ENCODE measurements at places on chromosomes 13 and 19. TPM values are rescaled to one million over a fixed set of nuclear protein-coding genes. Genes with fewer than 3 reads are reported as not detected.

DNA sequence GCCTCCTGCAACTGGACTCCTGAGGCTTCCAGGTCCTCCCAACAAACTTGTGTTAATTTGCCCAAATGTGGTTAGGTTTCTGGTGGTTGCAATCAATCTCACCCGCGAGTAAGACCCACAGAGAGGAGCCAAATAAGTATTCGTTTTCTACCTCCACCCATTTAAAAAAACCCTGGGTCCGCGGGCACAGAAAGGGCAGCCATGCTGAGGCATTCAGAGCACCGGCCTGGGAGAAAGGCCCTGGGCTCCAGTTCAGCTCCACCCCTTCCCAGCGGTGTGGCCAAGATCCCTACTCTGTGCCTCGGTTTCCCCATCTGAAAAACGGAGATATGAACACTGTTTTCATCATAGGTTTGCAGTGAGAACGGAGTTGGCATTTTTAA, 56.9 kb downstream of the PEPD start:
- DNase-seq = no peak

DNA sequence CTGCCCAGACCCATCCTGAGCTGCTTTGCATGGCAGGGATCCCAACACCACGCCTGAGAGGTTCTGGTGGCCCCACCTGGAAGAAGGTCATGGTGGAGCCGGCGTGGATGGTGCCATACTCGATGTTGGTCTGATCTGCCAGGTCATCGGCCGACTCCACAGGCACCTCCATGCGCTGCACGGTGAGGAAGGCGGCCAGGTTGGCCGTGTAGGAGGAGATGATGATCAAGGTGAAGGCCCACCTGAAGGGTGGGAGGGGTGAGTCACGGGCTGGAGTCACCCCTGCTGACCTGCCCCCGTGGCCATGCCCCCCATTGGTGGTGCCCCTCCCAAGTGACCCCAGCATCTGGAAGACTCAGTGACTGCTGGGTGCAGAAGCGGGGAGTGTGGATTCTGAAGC, 12.5 kb upstream of the ATP1A3 start:
- no peak for DNase-seq

DNA sequence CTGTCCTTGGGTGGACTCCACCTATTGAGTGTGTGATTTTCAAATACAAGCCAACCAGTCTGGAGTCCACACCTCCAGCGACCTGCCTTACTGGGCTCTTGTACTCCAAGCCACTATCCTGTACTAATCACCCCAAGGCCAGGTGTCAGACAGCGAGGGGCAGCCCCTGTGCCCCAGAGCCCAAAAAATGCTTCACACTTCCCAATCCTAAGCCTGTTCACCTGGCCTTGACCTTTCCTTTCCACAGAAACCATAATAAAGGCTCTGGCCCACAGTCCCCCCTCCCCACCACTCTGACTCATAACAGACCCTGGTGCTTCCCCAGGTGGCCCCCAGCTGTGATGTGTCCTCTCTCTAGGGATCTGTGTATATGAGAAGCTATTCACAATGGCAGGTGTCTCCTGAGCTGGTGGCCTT, 3.9 kb downstream of the CD209 start:
- DNase-seq = no peak

DNA sequence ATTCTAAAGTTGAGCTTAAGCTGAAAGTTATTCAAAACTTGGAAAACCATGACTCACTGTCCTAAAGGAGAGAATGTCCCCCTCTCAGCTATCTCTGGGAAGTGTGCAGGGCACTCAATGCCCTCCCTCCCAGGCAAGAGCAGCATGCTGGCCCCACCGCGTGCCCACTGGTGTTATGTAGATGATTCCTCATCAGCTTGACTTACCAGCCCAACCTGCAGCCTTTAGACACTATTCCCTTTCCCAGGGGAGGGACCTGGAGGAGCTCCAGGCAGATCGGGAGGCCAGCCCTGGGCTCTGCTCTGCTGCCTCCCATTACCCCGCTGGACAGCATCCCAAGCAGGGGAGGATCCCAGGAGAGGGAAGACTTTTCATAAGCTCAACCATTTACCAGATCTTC, 124.6 kb downstream of the FGF14 start:
- DNase-seq = no peak

GRCh38 chr13:44181931-44182330, 191.7 kb upstream of the SERP2 start:
- no peak for DNase-seq

GRCh38 chr13:41533266-41534052, 76.1 kb downstream of the RGCC start:
- no peak for DNase-seq

GRCh38 chr19:55028757-55029156, 9.3 kb downstream of the GP6 start:
- no peak for DNase-seq

- DNase-seq = peak; percentile 73
These were observed 3.3 kb downstream of the LYL1 start for GRCh38 chr19:13099073-13099999.

- DNase-seq = peak; percentile 61
These were observed at the start of gene CCNA1 for GRCh38 chr13:36432106-36432544. Gene CCNA1, plus strand, starts transcription at chr13:36432495. Its CDS starts 562 bp downstream, at chr13:36433057.

- no peak for DNase-seq
These were observed 32.4 kb downstream of the ACTN4 start for GRCh38 chr19:38679839-38680238.

- DNase-seq = no peak
These were observed 18.4 kb downstream of the CYTH2 start for GRCh38 chr19:48487544-48487943.

GRCh38 chr19:42619271-42619670, 24.5 kb upstream of the CEACAM8 start:
- no peak for DNase-seq

GRCh38 chr13:60869225-60869624, 472.2 kb downstream of the TDRD3 start:
- DNase-seq = no peak

GRCh38 chr19:35164418-35164817, 9.9 kb downstream of the FXYD5 start:
- DNase-seq = no peak

DNA sequence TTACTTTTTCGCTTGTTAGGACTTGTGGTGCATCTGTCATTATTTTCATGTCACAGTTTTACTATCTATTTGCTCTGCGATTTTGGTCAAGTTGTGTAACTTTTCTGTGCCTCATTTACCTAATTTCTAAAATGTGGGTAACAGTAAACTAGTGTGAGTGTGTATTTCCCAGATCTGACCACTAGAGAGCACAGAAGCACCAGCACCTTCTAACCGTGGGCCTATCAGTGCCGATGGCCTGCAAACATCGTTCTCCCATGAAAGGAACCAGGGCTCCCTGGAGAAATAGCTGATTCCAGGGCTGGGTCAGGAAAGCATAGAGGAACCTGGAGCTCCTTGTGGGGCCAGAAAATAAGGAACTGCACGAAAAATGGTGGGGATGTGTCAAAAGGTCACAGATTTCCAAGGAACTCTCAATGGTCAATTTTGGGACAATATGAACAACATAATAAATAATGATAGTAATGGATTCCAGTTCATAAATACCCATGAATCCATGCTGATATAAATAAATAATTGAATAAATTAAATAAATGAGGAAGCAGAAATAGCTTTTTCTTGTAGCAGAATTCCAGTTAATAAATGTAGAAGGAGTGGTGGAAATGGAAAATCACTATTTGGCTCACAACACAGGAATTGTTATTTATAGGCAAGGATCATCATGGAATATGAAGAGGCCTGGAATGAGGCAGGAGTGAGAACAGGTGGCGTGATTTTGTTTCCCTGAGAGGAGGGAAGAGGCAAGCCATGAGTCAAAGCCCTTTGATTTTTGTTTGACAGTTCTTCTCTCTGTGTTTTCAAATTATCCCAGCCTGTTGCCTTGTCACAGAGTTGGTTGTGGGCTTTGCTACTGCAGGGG, 31.1 kb downstream of the CEACAM8 start:
- DNase-seq = peak; percentile 22

DNA sequence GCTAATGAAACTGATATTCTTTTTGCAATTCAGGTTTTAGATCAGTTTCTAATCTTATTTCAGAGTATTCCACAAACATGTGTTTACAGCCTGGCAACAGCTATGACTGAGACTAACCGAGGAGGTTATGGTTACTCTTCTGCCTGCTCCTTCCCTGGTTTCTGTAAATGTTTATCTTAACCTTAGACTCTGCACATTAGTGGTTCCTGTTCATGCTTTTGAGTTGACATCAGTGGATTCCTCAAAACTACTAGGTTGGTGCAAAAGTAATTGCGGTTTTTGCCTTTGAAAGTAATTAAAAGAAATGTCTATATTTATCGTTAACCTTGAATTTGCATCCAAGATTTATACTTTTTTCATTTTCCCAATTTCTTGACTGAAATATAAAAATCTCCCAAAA, 237.0 kb upstream of the TSHZ3 start:
- DNase-seq = no peak

DNA sequence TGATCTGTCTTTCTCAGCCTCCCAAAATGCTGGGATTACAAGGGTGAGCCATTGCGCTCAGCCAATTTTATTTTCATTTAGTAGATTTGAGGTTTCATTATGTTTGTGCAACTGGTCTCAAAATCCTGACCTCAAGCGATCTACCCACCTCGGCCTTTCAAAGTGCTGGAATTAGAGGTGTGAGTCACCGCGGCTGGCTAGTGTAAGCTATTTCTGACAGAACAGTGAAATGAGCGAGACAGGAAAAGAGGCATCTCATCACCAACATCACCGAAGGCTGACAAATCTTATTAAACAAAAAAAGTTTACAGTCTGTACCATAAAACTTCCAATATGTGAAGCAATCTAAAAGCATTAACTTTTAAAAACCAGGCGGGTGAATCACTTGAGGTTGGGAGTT, 12.2 kb upstream of the ZNF888 start:
- no peak for DNase-seq

- no peak for DNase-seq
These were observed 68.8 kb upstream of the ZNF599 start for GRCh38 chr19:34841780-34842179.

DNA sequence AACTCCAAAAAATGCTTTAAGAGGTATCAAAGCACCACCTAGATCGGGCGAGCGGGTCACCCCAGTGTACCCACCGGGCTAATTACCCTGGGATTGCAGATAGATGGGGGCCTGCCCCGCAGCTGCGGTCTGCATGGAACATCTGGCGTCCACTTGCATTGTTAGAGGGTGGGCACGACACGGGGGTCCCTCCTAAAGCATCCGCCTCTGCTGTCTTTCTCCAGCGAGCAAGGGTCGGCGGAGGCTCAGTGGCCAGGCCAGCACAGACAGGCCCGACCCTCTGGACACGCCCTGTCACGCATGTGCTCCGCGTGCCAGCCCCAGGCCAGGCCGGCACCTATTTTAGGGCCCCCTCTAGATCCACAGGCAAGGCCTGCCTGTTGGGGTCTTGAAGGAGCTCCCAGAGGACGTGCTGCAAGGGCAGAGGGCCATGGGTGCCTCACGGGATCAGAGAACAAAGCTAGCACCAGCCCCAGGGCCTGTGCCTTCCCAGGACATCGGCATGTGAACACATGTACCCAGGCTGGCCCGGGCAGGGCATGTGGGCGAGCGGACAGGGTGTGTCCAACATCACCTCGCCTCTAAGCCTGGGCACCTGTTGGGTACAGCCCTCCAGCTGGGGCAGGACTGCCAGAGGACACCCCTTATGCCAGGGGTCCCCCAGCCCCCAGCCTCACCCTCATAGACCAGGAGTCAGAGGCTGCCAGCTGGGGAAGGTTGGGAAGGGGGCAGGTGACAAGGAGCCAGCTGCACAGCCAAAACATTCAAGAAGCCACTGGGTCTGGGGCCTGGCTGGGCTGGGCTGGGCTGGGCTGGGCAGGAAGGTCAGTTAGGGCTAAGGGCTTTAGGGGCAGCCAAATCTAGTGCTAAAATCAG, 35.6 kb upstream of the NANOS3 start:
- no peak for DNase-seq

DNA sequence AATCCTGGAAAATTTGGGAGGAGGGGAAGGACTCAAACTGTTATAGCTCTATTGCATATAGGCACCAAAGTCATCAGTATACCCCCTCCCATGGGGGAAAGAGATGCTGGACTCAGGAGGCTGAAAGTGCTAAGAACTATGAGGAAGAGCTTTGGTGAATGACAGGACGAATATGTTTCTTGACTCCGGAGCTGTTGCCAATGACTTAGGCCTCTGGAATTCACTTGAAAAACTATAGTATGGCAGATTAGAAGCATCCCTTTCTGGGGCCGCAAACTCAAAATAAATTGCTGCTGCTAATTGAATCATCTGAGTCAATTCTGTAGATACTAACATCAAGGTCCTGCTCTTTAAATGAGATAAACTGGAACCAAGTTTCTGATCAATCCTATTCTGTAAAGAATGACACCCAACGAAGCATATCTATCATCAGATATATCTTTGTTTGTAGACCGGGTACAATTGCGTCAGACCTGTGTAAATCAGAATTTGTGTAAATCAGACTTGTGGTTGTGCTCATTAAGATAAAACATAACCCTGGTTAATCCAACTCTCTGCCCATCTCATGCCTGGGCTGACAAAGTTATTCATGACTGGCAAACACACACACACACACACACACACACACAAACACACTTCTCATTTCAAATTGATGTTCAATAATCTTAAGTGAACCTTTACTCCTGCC, 1793.8 kb upstream of the PCDH20 start:
- no peak for DNase-seq

DNA sequence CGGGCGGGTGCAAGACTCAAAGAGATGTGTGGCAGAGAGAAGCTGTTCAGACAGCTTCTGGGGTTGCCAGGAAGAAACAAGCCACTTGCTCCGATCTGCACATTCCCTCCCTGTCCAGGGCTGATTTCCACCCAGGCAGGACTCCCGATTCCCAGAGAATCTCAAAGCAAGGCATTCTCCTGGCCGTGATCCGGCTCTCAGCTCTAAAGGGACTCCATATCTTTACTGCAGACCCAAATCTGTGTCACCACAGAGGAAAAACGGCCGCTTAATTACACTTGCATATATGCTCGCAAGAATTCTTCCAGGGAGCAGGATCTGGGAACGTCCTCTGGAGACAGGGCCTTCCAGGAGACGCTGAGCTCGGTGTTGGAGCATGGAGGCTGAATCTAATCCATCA, 25.7 kb downstream of the GNG7 start:
- peak; percentile 70 for DNase-seq

DNA sequence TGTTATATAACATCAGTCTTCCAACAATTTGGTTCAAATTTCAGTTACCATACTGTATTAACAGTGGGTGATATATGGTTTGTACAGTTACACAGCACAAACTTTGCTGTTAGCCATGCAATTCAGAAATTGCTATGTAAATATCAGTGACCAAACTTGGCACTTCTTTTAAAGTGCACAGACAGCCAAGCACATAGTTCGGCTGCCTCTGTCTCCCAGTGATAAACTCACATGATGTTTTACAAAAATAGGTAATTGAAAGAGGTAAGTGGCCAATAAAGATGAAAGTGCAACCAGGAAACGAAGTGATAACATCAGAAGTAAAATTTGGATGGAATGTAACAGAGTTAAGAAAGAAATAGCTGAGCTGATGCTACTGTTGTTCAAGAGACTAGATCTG, 143.9 kb downstream of the PCDH9 start:
- no peak for DNase-seq

Gene TEX26
- 2.1 TPM for total RNA-seq

Gene ZNF578
- total RNA-seq = 15.5 TPM

Gene IZUMO4
- 7.2 TPM for total RNA-seq

Gene VSTM2B
- total RNA-seq = 7.2 TPM

Gene OLFM2
- 47.9 TPM for total RNA-seq

Gene LRG1
- 1.3 TPM for total RNA-seq

Gene ZNF66
- 10.1 TPM for total RNA-seq

Gene UBE2L5
- not detected for total RNA-seq

Gene PLEKHG2
- total RNA-seq = 14.2 TPM

Gene PPP1R13L
- total RNA-seq = 0.59 TPM
